ENCODE measurements at places on chromosomes 1 and 21.

- DNase-seq = no peak
These were observed 30.5 kb downstream of the TNFSF18 start for GRCh38 chr1:173020138-173020750.

- no peak for DNase-seq
These were observed 55.0 kb downstream of the PEX14 start for GRCh38 chr1:10529765-10530164.

DNA sequence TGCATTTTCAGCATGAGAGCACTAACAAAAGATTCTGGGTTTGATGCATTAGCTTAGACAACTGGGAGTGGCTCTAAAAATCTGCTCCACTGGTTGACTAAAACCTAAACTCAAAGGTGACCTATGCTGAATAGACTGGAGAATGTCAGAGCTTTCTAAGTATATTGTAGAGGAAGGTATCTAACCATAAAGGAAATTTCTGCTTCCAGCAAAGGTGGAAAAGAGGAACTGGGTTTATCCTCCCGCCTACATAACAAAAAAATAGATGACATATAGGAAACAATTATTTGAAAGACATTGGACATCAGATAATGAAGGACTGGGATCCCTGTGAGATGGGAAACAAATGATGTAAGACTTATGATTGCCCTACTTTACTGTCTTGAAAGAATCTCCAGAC lies 35.8 kb upstream of the CR2 start:
- no peak for DNase-seq

DNA sequence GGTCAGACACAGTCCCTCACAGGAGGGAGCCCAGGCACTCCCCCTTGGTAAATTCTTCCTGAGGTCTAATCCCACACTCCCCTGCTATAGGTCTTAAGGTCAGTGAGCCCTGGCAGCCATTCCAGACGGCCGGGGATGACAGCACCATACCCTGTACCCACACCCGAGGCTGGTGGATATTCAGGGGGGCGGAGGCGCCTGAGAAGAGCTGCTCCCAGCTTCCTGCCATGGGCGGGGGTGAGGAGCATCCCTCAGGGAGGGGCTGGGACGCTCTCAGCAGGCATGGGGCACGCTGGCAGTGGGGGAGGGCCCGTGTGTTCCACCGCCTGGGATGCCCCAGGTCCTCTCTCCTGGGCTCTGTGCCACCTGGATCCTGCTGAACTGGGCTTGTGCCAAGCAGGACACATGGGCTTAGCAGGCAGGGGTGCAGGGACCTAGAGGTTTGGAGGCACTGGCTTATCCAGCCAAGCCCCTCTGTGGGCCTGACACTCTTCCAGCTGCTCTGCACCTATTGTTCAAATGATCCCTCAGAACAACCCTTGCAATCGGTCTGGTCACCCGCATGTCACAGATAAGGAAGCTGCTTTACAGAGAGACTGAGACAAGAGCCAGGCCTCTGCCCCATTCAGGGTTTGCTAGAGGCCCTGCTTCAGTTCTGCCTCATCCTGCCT lies 5.7 kb upstream of the ADGRB2 start:
- no peak for DNase-seq

- DNase-seq = no peak
These were observed 1044.0 kb upstream of the ADGRL4 start for GRCh38 chr1:80050523-80050922.

DNA sequence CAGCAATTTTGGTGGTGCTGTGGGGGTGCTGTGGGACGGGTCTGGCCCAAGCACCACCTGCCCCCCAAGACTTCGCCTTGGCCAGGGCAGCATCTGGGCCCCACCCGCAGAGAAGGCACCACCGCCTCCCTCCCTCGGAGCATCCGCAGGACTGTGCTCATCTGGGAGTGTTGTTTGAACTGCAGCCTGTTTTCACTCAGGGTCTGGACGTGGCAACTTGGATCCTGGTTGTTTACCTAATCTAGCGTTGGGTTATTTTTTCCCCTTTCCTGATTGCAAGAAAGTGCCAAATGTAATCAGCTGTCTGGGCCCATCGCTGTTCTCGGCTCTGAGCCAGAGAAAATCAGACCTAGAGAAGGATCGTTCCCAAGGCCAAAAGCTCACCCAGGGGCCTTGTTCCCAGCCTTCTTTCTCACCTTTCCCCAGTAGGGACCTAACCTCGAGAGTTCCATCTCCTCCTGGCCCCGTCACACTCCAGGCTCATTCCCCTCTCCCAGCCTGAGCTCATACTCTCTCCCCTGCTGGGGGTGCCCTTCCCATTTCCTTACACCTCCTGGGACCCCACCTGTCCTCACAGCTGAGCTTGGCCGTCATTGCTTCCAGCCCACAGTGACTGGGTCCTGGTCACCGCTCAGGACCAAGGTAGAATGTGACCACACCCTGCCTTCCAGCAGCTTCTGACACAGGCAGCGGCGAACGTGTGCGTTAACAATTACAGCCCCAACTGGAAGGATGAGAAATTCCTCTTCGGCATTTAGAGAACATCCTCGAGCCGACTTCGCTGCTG lies 72.0 kb upstream of the FAM20B start:
- no peak for DNase-seq

- DNase-seq = no peak
These were observed 36.8 kb upstream of the CXADR start for GRCh38 chr21:17476006-17476405.

- DNase-seq = no peak
These were observed 197.7 kb downstream of the SMYD3 start for GRCh38 chr1:246309247-246309884.

DNA sequence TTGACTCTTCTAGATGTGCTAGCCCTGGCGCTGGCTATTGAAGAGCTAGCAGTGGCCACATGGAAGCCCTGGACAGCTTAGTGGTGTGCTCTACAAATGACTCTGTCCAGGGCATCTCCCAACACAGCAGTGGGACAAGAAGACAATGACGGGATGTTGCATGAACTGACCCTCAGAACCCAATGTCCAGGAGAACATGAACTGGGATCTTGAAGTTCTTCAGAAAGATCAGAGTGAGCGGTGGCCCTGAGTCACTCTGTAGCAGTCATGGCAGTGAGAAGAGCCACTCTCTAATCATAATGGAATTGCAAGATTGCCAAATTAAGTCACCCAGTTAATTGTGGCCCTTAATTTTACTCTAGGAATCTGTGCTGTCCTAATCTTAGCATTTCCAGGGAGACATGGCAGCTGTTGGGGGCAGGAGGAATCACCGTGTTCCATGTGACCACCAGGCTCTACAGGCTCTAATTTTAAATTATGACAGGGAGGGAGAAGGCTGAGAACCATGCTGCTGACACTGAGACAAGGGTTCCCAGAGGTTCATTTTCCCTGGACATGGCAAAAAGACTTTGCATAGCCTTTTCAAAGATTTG lies 10.2 kb upstream of the OBSCN start:
- no peak for DNase-seq
